ENCODE measurements at places on chromosomes 2 and 18.

GRCh38 chr2:54977149-54977548 lies 73.1 kb downstream of the RTN4 start:
- DNase-seq = no peak

GRCh38 chr2:37748541-37748940 lies 77.1 kb upstream of the CDC42EP3 start:
- DNase-seq = no peak

- DNase-seq = no peak
These were observed 55.4 kb upstream of the CD28 start for GRCh38 chr2:203650860-203651613.

DNA sequence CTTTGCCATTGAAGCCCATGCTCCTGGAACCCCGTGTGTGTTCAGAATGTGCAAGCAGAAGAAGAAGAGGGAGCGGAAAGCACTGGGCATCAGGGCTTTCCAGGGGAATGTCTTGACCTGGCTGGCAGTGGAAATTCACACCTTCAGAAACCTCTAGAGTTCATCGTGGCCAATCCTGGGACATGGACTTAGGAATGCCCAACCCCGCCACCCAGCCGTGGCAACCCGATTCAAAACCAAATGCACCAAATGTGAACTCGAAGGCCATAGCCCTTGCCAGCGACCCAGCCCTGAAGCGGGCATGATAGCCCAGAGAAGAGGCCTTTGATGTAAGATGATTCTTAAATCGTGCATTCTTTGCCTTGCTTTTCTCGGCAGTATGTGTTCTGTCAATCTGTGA lies 69.4 kb downstream of the ADI1 start:
- no peak for DNase-seq

GRCh38 chr2:63590626-63591408 lies 2.1 kb downstream of the MDH1 start:
- no peak for DNase-seq

DNA sequence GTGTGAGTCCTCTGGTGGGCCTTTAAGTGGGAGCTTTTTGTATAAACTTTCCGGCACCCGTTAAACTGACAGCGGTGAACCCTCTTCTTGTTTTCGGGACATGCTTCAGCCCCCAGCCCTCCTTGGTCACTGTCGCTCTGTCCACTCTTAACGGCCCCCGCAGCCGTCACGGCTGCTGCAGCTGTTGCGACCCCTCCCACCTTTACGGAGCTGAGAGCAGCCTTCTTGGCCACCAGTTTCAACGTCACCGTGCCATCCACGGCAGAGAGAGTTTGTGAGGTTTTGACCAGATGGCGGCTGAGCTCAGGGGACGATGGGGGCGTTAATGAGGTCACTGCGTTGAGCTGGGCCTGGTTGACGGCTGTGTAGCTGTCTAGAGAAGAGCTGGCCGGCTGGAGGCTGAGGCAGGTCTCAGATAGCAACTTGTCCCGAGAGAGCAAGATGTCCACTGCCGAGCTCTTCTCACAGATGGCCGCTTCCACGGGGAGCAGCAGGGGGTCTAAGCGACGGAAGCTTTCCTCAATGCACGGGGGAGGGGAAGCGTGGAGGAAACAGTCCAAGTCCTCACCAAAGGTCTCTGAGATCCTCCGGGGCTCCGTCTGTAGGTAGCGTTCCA lies 41.9 kb downstream of the KLF7 start:
- no peak for DNase-seq

DNA sequence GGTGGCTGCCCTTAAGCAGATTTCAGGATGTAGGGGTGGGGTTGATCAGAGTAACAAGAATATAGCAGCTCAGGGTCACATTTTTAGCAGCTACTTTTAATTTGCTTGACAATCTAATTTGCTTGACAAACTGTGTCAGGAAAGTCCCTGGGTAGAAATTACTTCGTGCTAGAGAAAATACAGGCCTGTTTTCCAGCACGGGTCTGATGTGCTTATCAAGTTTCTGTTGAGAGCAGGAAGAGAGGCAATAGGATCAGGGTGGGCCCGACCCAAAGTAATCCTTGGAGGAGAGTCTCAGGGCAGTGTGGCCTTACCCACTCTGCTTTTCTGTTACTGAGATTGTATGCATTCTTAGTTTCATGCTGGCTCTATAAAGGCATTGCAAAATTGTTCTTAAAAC lies 221.5 kb downstream of the TSN start:
- DNase-seq = no peak

- DNase-seq = no peak
These were observed 84.0 kb downstream of the SH3RF3 start for GRCh38 chr2:109212836-109213563.

GRCh38 chr2:181738074-181738473 lies 57.8 kb upstream of the NEUROD1 start:
- DNase-seq = no peak

DNA sequence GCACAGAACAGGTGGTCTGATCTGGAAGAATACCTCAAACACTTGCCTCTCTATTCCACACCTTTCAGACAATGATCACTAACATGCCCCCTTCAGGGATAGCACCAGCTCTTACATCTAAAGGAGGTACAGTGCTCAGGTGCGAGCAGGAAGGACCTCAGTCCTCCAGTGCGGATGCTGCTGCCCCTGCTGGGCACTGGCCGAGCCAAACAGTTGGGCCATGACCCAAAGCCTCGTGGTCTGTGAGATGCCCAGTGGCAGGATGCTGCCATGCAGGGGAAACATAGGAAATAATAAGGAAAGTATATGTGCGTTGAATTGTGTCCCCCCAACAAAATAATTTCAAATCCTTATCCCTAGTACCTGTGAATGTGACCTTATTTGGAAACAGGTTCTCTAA lies 243.7 kb downstream of the NDUFA10 start:
- peak; percentile 55 for DNase-seq

DNA sequence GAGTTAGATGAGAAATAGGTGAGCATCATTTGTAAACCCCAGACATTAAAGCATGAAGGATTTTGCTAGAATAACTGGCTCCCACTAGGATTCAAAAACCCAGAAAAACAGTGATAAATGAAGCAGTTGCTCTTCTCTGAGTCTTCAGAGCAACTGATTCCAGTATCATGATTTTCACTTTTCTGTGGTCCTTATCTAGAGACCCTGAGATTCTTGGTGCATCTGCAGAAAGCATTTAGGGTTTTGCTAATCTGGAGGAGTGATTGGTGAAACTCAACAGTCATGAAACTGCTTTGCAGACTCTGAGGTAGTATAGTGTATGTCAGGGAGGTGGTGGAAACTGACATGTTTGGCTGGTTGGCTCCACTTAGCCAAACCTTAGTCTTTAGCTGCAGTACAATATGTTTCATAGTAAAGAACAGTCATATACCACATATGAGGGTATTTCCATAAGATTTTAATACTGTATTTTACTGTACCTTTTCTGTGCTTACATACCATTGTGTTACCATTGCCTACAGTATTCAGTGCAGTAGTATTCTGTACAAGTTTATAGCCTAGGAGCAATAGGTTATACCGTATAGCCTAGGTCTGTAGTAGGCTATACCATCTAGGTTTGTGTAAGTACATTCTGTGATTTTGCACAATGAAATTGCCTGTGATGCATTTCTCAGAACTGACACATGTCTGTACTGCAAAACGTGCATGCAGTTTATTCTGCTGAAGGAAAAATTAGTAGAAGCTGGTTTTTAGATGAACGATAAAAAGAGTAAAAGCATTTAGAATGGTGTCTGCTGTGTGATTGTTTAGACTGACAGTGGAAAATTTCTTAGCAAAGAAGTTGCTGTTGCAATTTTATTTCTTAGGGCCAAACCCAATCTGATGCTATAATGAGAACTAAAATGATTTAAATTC lies 23.8 kb downstream of the EML4 start:
- no peak for DNase-seq

GRCh38 chr2:223075301-223076270 lies 23.6 kb downstream of the KCNE4 start:
- no peak for DNase-seq

GRCh38 chr2:37321029-37321682 lies 3.5 kb downstream of the PRKD3 start:
- no peak for DNase-seq

GRCh38 chr2:198144660-198145059 lies 340.3 kb downstream of the PLCL1 start:
- DNase-seq = no peak

GRCh38 chr2:236632295-236633218 lies 62.9 kb downstream of the ACKR3 start:
- peak; percentile 33 for DNase-seq

DNA sequence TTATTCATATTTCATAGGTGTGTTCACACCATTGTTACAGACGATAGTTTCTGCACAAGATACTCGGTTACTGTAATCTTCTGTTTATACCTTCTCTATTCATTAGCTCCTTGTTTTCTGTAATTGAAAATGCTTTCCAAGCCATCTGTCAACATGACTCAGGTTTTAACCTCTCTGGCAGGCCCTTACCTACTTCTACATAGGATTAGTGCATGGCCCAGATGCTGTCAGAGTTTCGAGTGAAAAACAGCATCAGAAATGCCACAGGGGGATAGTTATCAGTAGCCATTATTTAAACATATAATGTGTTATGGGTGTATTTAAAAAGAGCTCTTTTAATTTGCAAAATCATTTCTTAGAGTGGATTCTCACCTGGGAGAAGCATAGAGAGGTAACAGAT lies 596.4 kb downstream of the FBXO15 start:
- no peak for DNase-seq

DNA sequence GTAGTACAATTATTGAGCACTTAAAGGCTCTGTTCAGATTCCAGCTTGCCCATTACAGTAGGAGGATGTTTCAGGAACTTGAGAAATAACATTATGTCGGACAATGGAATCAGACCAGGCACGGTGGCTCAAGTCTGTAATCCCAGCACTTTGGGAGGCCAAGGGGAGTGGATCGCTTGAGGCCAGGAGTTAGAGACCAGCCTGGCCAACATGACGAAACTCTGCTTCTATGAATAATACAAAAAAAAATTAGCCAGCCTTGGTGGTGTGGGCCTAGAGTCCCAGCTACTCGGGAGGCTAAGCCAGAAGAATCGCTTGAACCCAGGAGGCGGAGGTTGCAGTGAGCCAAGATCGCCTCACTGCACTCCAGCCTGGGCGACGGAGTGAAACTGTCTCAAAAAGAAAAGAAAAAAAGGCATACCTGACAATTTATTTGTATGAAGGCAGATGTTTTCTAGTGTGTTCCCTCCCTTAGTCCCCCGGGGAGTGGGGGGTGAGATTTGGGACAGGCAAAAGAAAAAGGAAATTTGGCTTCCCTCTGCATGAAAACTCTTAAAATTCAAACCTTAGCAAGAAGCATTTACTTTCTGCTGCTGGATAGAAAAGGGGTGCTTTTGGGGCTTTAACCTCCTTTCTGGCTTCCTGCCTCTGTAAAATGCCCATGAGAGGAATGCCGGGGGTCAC lies 13.7 kb upstream of the ZNF532 start:
- no peak for DNase-seq

- no peak for DNase-seq
These were observed 88.8 kb downstream of the CRIM1 start for GRCh38 chr2:36444216-36444936.

DNA sequence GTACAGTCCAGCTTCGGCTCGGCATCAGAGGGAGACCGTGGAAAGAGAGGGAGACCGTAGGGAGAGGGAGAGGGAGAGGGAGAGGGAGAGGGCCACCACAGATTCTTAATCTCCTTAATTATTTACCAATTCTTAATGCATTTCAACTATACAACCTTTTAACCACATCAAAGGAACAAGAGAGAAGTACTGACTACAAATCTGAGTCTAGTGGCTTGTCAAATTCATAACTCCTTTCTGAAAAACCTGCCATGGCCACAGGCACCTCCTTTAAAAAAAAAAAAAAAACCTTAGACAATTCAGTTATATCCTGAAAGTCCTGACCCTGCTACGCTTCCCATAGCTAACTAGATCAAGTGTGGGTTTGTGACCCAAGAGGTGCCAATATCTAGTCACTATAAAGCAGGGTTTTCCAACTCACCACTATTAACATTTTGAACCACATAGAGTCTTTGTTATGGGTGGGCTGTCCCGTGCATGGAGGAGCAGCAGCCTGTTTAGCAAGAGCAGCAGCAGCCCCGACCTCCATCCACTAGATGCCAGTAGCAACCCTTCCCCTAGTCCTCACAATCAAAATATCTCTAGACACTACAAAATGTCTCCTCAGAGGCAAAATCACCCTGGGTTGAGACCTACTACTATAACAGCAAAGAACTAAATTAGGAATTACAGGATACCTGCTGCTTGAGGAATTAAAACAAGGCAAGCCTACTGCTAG lies 6.8 kb downstream of the ESCO1 start:
- no peak for DNase-seq

DNA sequence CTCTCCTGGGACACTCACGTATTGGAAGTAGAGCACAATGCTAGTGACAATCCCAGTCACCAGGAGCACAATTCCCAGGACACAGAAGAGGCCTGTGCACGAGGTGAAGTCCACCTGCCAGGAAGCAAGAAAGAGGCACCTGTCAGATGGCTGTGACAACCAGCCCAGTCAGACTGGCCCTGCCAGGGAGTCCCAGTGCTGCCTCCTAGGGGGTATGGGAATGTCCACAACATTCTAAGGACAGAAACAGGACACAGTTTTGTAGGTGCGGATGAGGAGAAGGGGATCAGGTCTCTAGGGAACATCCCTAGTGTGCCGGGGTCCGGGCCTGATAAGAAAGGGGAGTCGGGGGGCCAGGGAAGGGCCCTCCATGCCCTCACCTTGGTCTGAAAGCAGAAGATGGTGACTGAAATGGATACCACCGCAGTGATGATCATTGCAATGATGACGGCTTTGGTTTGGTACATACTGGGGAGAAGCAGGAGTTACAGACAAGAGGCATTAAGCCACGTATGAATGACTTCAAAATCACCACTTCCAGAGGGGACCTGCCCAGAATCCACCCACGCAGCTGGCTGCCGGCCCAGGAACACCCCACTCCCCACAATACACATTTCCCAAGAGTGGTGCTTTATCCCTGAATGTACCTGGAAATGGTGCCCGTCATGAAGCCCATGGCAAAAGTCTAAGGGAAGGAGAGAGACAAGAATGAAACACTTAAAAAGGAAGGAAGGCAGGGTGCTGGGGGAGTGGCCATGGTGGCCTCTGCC lies 6.9 kb downstream of the PNKD start:
- DNase-seq = no peak

DNA sequence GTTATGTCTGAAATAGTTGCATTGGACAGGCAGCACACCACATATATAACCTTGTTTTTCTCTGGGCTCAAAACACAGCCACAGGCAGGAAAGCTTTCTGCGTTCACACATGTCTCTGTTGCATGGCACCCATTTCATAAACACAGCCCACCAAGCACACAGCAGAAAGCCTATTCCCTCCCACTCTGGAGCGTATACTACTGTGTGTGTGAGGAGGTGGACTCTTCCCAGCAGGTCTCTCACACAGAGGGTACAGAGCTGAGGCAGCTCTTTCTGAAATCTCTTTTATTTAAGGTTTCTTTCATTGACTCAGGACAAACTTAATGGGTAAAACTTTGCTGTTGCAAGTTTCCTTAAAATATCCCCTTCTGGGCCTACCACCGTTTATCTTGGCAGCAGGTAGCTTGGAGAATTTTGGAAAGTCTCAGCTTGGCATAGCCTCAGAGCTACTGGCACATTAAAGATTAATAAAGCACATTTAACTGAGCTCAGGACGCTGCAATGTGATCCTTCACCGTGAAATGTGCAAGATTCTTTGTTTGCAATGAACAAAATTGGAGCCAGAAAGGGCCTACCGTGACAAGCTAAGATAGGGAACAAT lies 105.1 kb upstream of the NCKAP5 start:
- no peak for DNase-seq

Data from left forelimb (tissue), 1 donor.